ENCODE measurements at places on chromosomes 13 and 19.

GRCh38 chr13:20446405-20446804 lies 79.3 kb downstream of the CRYL1 start:
- DNase-seq: no peak

GRCh38 chr13:23778002-23778652 lies 111.1 kb downstream of the MIPEP start:
- peak; percentile 17 for DNase-seq

DNA sequence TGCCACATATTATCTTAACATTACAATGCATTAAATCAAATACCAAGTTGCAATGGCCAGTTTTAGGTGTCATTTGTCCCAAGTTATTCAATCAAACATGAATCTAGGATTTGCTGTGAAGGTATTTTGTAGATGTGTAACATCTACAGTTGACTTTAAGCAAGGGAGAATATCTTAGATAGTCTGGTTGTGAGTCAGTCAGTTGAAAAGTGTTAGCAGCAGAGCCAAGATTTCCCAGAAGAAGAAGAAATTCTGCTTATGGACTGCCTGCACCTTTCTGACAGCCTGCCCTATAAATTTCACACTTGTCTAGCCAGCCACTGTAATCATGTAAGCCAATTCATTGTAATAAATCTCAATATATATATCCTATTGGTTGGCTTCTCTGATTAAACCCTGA lies 41.3 kb upstream of the INTS6 start:
- no peak for DNase-seq

DNA sequence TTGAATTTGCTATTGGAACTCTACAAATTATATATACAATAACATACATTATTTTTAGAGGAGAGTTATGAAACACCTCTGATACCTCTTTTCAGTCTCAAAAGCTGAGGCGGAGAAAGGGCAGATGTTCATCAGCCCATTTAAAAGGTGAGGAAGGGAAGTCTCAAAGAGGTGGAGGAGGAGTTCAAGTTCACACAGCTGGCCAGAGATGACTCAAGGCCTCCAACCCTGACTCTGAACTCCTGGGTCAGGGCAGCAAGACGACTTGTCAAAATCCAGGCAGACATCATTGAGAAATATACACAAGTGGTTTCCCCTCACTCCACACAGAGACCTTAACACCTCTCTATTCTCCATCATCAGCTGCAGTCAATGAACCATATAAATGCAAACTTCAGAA lies 2.1 kb downstream of the SIAH3 start:
- peak; percentile 9 for DNase-seq

DNA sequence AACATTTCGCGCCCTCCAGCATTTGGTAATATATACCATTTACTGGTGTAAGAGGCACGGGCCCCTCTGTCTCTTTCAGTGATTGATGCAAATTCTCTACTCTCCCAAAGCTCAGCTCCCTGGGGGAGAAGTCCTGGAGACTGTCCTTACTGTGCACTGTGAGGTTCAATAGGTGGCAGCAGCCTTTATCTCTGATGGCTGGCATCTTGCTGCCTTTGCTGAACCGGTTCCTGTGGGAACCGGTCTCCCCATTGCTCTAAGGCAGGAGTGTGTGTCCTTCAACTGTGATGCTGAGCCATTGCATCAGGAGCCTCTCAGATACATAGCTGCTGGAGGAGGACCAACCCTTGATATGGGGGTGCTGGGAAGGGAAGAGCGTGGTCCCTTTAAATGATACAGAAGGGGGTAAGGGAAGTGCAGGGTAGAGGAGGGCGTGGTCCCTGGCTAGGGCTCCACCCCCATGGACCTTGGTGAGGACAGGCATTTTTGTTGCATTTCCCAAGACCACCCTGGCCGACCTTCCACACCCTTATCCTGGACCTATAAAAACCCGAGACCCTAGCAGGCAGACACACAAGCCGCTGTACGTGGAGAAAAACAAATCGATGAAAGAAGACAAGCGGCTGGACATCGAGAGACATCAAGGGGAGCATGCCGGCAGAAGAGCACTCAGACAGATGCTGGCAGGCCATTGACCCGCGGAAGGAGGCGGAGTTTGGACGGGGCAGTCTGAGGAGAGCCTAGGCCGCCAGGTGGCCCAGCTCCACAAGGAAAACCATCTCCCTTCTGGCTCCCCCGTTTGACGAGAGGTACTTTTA lies 41.1 kb upstream of the GTF3A start:
- no peak for DNase-seq

- no peak for DNase-seq
These were observed 292.7 kb downstream of the SUCLA2 start for GRCh38 chr13:47708386-47708785.

DNA sequence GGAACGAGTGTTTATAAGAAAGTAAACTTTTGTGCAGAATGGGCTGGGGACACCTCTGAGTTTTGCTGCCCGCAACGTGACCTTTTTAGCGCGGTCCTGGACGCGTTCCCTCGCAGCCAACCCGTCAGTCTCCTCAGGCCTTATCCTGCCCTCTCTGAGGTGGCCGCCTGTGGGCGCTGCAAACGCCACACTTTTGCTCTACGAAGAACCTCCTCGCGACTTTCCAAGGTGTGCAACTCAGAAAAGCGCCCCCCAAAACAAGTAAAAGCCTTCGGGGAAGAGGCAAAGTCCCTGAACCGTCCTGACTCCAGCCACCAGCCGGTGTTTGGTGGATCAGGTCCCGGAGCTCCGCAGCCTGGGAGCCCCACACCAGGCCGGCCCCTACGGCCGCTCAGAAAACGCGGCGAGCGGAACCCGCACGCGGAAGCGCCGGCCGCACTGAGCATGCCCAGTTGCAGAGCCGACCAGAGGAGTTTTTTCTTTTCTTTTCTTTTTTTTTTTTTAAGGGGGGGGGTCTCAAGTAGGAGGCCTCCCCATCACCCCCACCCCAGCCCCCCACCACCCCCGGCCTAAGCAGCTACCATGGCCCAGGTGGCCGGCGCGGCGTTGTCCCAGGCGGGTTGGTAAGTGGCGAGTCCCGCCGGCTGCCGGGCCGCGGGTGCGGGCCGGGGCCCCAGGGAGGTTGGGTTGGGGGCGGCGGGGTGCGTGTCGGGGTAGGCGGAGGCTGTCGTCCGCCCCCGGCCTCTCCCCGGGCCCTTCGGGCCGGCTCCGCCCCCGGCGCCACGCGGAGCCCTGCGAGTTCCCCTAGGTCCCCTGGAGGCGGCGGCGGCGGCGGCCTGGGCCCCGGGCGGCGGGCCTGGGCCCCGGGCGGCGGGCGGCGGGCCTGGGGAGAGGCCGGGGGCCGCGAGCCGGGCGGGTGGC lies at the start of gene TDRD3:
Gene TDRD3, plus strand, starts transcription at position 438 of the 921 bp plus-strand sequence. Its CDS starts 145 bp downstream, at position 583.
- peak; percentile 81 for DNase-seq

DNA sequence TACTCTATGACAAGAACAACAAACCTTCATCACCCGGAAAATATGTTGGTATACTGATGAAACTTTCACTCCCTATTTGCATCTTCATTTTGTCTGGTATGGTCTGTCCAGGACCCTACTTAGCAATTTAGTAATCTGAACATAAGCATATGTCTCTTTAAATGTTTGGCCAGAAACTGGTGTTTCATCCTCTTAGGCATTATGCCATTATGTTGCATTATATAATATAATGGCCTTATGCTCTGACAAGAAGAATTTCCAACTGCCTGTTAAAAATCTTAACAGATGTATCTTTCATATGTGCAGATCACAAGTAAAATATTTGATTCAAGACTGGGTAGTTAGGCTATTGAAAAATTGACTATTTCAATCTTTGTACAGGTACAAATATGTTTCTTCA lies 610.6 kb upstream of the PRR20A start:
- DNase-seq: no peak

GRCh38 chr13:76638181-76638580 lies 248.0 kb downstream of the KCTD12 start:
- no peak for DNase-seq

GRCh38 chr19:48400018-48400742 lies 6.7 kb downstream of the GRIN2D start:
- peak; percentile 40 for DNase-seq

DNA sequence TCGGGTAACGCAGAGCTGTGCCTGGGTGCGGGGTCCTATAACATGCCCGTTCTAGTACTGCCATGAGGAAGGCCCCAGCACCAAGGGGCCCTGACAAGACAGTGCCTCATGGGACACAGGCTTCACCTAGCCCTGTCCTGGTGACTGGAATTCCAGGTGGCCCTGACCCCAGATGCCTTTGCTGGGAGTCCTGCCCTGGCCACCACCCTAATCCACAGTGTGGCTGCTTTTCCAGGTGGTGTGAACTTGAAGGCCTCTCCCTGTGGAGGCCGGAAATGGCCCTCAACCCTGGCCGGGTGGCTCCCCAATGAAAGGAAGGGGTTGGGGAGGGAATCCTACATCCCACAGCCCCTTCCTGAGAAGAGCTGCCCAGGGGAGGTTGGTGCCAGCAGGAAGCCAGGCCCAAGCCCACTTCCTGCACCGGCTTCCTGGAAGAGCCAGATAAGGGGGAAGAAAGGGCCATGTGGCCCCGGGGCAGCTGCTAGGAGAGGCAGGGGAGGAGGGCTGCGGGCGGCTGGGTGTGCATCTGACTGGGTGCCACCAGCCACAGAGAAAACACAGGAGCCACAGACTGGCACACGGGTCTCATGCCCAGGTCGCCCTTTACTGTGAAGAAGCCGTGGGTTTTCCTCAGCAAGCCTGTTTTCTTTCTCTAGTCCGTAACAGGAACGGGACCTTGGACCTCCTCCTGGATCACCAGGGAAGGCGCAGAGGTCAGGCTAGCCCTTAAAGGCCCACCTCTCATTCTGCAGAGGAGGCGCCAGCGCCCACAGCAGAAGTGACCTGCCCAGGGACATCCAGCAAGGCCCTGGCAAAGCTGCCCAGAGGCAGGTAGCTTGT lies 4.7 kb downstream of the LSM4 start:
- DNase-seq: peak; percentile 72

DNA sequence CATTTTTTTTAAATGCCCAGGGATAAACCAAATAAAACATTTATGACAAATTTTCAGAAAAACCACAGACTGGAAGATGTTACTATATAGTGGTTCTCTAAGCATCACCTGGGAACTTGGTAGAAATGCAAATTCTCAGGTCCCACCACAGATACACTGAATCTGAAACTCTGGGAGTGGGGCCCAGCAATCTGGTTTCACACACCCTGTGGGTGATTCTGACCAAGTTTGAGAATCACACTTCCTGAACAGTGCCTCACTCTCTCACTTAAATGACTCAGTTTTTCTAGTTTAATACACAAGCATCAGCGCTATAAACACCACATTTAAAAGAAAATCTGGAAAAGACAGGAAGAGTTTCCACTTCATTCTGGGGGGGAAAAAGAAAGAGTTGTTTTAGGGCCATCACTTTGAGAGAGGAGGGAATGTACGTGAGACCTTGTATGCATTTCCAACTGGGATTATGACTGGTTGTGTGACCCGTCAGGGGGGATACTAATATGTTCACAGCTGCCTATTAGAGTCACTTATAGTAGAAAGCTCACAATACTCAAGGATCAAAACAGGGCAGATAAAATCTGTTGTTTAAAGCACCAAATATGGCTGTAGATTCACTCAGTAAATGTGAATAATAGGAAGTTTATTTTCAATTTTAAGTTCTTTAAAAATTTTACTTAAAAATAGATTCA lies 567.7 kb downstream of the GPC6 start:
- no peak for DNase-seq

- no peak for DNase-seq
These were observed 140.0 kb downstream of the FGF14 start for GRCh38 chr13:102261809-102262208.
